ENCODE measurements at places on chromosomes 4 and X. TPM values are rescaled to one million over a fixed set of nuclear protein-coding genes. Genes with fewer than 3 reads are reported as not detected.
A peak's percentile ranks its signal among the peaks of the same experiment; 100 is the strongest.

The LINC00632 gene
- total RNA-seq = 152 TPM

The TXK gene
- total RNA-seq = 3.0 TPM

DNA sequence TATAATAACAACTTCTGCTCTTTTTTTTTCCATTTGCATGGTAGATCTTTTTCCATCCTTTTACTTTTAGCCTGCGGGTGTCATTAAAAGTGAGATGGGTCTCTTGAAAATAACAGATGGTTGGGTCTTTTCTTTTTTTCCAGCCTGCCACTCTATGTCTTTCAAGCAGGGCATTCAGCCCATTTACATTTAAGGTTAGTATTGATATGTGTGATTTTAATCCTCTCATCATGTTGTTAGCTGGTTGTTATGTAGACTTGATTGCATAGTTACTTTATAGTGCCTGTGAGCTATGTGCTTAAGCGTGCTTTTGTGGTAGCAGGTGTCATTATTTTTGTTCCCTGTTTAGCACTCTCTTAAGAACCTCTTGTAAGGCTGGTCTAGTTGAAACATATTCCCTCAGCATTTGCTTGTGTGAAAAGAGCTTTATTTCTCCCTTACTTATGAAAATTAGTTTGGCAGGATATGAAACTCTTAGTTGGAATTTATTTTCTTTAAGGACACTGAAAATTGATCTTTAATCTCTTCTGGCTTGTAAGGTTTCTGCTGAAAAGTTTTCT is 326.1 kb downstream of the SH3BGRL start:
- DNase-seq = no peak

DNA sequence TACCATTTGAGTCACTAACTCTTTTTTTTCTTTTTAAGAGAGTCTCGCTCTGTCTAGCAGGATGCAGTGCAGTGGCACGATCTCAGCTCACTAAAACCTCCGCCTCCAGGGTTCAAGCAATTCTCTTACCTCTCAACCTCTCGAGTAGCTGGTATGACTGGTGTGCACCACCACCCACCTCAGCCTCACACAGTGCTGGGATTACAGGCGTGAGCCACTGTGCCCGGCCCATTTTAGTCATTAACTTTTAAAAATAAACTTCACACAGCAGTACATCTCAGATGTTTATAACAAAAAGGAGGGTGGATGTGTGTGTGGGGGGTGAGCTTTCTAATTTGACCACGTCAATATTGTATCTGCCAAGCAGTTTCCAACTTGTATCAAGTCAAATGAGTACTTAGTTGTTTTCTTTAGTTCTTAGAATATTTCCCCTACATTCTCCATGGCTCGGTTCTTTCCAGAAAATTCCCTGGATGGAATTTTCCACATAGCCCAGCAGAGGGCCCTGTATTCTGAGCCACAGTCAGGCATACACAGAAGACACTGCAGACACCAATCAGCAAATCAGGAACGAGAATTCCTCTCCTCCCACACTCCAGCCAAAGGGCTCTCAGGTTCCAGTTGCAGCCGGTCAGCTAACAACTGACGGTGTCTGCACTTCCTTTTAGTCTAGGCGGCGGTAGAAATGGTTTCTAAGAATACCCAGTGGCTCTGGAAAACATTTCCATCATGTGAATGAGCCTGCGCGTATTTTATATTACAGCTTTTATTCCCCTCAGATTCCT is 20.1 kb upstream of the ARAF start:
- peak; percentile 43 for DNase-seq

DNA sequence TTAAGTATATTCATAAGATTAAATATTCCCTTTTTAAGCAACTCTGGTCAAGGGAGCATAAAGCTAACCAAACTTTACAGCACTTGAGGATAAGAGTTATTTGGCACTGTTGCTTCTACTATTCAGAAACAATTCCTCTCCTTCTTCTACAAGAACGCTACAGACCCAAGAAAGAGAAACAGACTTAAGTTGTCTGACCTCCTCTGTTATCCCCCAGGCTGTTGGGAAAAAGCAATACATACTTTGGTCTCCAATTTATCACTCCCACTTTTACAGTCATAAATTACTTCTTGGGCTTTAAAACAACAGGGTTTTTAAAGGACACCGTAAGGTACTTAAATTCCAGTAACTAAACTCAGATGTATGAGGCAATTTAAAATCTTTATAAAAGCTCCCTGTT is 147.4 kb downstream of the COL25A1 start:
- DNase-seq = no peak
